NCI-H524 (cell line): ENCODE measurements at places on chromosomes 4 and X.

DNA sequence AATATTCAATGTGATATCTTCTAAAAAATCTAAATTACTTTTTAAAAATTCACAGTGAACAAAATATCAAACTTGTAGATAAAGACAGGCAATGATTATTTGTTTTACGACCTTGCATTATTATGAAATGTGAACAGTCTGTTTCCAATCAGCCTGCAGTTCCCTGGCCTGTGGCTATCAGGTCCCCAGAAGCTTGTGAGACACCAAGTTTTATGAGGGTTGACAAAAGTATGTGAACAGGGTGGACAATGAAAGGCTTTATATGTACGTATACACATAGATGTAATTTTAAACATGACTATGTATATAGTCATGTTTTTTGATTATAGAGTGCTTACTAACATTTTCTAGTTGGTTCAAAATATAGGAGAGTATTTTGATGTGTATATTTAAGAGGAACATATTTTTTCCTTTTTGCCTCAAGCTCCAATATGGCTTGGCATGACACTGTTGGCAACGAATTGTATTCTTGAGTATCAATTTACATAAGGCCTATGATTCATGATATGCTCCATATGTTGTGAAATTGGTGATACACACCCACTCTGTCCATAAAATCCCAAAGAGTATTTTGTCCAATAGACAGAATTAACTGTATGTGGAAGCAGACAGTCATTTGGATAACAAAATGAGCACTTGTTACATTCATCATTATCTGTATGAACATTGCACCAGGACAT is 55.7 kb downstream of the BTC start:
- DNase-seq, result peak; percentile 51

- DNase-seq, result no peak
These were observed 43.1 kb upstream of the MTM1 start for GRCh38 chrX:150525061-150525919.

DNA sequence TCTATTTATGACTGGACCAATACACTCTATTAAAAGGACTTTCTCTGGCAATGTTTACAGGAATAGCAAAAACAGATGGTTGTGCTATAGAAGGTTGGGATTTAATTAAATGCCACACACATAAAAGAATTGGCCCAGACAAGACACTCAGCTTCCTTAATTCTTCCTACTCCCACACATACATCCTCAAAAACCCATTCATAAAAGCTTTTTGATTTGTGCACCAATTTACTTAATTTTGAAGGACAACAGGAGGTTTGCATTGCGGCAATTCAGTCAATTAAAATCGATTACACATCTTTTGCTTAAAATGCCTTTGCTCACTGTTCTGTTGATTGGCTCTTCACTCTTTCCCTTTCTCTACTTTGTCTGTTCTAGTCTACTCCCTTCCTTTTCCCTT is 317.1 kb downstream of the CBLL2 start:
- no peak for DNase-seq

DNA sequence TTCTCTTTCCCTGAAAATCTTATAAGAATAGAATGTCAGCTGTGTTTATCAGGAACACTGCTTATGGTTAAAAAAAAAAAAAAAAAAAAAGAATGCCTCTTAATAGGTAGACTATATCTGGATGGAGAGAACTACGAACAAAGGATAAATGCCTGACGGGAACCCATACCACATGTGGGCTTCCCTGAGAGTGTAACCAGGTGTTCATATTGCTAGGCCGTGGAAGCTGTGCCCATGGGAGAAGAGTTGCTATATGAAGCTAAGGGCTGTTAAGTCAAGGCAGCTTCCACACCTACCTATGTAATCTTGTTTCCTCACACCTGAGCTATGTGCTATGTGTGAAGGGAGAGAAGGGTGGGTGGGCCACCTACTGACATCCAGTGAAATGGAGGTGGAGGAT is 27.3 kb downstream of the TMEM184C start:
- no peak for DNase-seq

DNA sequence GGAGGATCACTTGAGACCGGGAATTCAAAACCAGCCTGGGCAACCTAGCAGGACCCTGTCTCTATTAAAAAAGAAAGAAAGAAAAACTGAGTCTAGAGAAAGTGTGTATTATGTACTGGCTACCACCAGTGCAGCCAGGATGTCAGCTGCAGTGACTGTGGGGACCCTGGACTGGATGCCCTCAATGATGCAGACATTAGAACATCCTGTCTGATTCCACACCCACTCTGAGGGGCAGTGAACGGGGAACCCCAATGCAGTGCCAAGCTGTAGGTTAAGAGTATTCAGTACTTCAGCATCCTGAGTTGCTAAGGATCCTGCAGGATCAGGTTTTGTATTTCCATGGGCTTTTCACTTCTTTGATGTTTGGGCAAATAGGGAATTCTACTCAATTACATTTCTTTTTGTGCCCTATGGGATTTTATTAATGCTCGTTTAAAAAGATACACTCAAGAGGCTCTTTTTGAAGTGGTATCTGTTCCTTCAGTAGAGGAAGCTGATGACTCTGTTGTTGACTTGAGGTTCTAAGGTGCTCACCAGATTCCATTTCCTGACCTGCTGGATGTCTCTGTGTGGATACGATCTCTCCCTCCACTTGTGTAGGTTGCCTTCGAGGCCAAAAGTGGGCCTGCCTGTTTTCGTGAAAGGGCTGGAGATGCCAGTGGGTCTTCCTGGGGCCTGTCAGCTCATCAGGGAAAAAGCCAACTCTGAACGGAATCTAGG is 85.9 kb upstream of the CLCN4 start:
- DNase-seq, result no peak

DNA sequence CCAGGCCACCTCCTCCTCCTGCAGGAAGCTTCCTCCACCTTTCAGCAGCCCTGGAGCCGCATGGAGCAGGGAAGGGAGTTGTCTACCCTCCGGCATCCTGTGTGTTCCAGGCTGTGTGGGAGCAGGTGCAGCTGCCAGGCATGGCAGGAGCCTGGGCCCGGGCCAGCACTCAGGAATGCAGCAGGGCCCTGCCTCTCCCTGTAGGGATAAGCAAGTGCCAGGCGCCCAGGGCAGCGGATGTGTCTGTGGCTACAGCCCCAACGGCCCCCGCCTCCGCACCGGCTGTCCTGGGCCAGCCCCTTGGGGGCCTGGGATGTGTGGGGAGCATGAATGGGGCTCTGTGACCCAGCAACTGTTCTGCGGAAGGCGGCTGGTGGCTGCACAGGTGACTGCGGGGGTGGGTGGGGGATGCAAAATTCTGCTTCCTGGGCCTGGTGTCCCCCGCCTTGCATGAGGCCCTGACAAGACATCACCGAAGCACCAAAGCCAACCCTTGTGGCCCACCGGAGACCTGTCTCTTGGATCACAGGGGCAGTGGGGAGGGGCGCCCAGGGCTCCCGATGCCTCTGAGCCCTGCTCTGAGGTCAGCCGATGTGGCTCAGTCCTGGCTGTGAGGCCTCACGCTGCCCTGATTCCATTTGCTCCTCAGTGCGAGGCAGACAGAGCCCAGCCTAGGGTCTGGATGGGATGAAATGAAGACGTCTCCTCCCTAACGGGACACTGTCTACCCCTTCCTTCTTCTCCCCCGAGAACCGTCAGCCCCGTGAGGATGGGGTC is 1.4 kb upstream of the DOK7 start:
- no peak for DNase-seq

DNA sequence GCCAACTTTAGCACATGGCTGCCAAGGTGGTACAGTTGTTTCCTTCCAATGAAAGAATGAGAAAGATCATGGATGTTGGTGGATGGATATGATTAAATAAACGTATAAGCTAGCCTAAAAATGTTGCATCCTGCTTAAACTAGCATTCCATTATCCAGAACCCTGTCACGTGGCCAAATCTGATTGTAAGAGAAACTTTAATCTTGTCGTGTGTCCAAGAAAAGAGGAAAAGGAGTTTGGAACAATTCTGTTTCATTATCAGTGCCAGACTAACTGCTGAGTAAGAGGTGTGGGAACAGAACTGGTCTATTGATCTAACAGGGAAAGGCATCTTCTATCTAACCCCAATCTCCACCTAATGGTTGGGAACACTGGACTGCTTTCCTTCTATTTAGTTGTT is 325.2 kb upstream of the BMP3 start:
- DNase-seq, result no peak

DNA sequence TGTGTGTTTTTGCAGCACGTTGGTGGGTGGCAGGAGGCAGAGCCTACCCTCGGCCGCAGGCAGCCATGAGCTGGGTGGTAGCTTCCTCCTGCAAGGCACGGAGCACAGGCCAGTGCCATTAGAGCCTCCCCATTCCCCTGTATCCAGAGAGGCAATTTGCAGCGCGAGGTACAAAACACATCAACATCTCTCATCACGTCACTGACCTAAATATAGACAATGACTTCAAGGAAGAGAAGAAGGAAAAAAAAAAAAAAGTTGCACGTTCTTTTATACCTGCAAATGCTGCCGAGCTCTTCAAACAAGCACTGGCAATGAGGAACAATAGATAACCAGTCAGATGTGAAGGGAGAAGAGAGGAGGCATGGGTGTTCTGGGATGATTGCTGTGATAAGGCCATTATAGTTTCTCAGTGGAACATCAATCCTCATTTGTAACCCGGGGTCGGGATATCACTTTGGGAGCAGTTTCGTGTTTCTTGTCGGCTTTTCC is 159.9 kb downstream of the MGST2 start:
- DNase-seq, result no peak

GRCh38 chr4:155599596-155599995 is 67.1 kb upstream of the GUCY1A1 start:
- no peak for DNase-seq

GRCh38 chr4:80173401-80173800 is 23.9 kb upstream of the PRDM8 start:
- no peak for DNase-seq

DNA sequence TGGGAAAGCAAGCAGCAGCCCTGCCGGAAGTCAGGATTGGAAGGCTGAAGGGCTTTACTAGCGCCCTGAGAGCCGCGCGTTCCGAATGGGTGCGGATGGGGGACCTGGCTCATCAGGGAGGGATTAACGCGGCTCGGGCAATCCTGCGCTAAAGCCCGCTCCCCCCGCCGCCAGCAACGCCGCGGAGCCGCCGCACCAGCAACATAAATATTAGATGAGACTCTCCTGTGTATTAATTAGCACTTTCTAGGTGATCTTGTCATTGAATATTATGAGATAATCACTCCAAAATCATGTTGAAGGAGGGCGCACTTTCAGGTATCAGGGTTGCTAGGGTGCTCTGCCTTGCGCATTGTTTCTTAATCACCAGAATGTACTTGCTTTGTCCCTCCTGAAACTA is 357.2 kb upstream of the FAM241A start:
- DNase-seq, result peak; percentile 82

DNA sequence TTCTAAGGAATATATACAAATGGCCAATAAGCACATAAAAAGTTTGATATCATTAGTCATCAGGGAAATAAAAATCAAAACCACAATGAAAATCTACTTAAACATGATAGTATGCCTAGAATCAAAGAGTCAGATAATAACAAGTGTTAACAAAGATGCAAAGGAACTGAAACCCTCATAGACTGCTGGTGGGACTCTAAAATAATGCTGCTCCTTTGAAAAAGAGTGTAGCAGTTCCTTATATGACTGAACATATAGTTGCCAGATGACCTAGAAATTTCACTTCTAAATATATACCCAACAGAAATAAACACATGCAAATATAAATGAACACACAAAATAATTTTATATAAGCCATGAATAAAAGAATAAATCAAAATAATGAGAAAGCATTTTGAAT is 205.1 kb upstream of the CTSO start:
- no peak for DNase-seq

- DNase-seq, result no peak
These were observed 958.1 kb upstream of the GRID2 start for GRCh38 chr4:91345632-91346031.

DNA sequence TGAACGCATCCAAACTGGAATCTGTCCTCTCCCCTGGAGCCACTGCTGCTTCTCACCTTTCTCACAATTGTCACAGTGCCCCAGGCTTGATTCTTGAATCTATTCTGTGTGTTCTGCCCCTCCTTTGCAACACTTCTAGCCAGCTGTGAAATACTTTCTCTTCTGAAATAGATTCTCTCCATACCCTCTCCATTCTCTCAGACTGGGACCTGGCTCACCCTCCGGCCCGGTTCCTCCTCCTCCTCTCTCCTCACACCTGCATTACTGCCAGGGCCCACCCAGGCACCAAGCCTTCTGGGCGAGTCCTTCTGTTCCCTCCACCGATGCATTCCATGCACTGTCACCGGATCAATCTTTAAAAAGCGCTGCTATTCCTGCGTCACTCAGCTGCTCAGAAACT is 336.1 kb downstream of the UNC5C start:
- DNase-seq, result no peak

DNA sequence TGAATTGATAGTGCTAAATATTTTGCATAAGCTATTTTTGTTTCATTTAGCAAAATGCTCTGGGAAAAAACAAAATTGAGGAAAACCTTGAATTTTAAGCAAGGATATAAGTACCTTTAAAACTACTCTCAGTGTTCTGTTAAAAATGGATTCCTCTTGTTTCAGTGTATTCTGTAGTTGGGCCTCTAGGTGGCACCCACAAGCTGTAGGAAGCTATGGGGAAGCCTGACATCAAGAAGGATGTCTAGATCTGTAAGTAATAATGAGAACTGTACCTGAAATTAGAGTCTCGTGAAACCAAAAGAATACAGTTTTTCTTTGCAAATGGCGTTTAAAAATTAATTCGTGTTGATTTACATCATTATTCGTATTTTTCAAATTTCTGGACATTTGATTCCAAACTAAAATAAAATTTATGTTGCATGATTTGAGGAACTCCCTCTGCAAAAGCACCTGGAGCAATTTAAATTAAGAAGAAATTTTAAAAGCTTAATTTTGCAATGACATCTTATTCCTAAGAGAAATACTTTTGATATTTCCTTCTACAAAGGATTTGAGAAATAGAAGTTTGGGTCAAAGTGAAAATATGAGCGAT is 51.2 kb downstream of the TMPRSS11E start:
- peak; percentile 0 for DNase-seq

DNA sequence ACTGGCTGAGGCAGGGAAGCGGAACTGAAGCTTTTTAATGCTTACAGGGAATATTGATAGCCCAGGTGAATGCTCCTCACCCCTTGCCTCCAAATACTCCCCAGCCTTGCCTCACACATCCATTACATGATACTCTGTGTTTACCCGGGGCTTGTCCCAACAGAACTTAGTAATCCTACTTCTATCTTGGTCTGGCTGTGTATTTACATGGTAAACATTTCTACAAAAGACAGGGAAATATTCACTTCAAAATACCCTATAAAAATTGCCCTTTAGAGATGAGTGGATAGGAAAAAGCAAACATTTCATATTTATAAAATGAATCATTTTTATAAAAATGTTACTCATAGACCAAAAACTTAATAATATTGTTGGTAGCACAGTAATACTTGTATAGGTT is 120.1 kb downstream of the NHS start:
- DNase-seq, result no peak

DNA sequence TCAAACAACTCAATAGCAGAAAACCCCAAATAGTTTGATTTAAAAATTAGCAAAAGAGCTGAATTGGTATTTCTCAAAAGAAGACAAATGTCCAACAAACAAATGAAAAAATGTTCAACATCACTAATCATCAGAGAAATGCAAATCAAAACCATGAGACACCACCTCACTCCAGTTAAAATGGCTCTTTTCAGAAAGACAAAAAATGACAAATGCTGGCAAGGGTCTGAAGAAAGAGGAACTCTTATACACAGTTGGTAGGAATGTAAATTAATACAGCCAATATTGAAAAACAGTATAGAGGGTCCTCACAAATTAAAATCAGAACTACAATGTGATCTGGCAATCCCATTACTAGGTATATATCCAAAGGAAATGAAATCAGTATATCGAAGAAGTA is 70.4 kb downstream of the FBXL5 start:
- no peak for DNase-seq

GRCh38 chr4:8863686-8864682 is 7.7 kb downstream of the HMX1 start:
- DNase-seq, result no peak

GRCh38 chrX:13996650-13997049 is 33.0 kb downstream of the GEMIN8 start:
- DNase-seq, result no peak
